ENCODE measurements at places on chromosomes 12 and 14.

DNA sequence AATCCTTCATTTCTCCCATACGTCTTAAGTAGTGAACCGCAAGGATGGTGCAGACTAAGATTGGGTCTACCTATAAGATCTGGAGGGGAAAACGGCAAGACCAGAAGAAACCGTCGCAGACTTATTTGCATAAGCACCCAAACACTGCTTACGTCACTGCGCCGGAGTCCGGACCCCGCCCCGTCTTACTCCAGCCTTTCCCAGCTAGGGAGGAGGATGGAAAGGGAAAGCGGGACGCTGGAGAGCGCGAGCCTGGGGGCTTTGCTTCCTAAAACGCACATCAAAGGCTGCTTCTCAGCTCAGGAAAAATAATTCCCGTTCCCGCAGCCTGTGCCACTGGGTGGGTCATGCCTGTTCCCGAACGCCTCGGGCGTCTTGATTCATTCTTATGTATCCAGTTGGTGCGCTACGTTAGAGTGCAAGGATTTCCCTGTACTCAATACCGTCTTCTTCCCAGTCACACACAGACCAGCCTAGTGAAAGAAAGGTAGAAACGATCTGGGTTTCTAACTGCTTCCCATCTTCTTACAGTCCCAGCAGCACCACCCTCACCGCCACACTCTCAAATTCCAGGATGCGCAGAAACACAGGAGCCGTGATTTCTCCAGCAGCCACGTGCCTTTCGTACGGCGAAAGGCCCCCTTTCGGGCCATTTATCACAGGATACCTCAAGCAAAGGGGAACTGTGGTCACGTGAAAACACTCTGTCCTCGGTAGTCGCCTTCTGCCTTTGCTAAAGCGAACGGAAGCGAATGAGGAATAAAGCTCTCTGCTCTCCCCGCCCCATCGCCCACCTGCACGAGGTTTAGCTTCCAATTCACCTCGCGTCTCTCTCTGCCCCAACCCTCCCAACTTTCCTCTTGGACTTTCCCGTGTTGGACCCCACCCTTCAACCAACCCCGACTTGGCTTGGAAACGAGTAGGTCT lies 1.1 kb downstream of the SLC6A15 start:
- DNase-seq = peak; percentile 24

DNA sequence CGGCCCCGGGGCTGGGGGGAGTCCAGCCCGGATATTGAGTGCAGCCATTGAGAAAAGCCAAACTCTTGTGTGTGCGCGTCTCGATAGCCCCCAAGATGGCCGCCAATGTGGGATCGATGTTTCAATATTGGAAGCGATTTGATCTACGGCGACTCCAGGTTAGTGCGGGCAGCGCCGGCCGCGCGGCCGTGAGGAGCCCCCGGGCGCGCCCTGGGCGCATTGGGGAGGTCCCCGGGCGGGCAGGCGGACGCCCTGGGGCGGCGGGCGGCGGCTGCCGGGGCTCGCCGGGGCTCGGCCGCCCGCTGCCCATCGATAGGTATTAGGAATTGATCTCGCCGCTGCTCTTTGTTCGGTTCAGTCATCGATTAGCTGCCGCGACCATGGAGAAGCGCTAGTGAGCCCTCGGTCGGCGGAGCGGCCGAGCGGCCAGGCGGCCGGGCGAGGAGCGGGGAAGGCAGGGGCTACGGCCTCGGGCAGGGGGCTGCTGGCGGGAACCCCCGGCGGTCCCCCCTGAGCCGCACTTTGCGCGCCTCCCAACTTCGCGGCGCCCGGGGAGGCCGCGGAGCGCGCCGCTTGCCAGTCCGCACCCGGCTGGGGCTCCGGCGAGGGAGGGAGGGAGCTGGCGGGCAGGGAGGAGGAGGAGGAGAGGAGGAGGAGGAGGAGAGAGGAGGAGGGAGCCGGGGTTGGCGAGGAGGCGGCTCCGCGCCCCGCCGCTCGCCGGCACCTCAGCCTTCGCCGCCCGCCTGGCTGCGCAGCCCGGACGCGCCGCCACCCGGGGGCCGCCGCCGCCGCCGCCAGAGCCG lies 113.9 kb upstream of the MYL2 start:
- DNase-seq = no peak

- DNase-seq = no peak
Measured at GRCh38 chr12:130826151-130826801, 12.8 kb downstream of the STX2 start.

DNA sequence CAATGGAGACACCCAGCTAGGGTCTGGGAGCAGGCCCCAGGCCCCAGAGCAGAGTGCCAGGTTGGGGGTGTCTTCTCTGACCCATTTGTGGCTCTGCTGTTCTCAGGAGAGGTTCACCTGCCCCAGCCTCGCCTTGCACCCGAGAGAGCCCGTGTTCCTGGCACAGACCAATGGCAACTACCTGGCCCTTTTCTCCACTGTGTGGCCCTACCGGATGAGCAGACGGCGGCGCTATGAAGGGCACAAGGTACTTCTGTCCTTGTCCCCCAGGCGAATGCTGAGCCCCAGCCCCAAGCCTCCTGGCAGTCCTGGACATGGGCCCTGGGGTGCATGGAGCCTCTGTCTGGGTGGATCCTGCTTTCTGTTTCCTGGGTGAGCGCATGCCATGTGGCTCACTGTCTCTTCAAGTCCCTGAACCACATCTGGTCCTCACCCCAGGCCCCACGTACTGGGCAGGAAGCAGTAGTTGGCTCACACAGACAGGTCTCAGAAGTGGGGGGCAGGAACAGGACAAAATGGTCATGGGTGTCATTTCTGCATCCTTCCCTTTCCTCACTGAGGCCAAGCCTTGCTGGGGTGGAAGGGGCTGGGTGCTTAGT lies 58.2 kb downstream of the BEGAIN start:
- DNase-seq = no peak

DNA sequence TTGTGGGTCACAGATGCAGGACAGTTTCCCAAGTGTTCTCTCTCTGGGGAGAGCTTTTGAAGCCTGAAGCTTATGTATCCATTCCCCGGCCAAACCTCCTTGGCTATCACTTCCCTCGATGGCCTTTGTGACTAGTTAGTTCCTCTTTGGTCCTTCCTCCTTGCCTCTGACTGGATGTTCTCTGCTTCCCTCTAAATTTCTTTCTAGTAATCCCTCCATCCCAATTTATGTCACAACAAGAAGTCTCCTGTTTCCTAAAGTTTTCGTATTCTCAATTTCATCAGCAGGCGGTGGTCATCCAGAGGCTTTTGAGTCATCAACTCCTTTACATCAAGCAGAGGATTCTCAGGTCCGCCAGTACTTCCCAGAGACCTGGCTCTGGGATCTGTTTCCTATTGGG lies 27.5 kb downstream of the A2ML1 start:
- no peak for DNase-seq

- peak; percentile 90 for DNase-seq
Measured at GRCh38 chr12:101823891-101824290, 6.9 kb downstream of the GNPTAB start.

- no peak for DNase-seq
Measured at GRCh38 chr14:97796511-97796910, 999.3 kb downstream of the VRK1 start.

- no peak for DNase-seq
Measured at GRCh38 chr14:56221382-56222128, 103.3 kb downstream of the PELI2 start.

- no peak for DNase-seq
Measured at GRCh38 chr14:93731753-93732152, 56.5 kb downstream of the PRIMA1 start.

GRCh38 chr14:69473260-69473659 lies 11.3 kb upstream of the PLEKHD1 start:
- DNase-seq = no peak

DNA sequence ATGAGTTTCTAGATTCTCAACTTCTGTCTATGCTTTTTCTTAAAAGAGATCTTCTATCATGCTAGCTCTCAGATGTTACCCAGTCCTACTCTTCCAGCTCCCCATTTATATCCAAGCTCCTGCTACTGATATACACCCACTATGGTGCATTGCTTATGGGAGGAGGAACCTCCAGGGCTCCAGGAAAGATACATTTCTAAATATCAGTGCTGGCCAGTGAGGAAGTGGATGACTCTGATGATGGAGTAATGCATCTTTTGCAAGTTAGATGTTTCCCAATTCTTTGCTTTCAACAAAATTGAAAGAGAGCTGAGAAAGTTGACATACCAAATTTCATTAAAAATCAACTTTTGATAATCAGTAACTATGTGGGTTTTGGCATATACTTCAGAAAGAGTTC lies 105.7 kb upstream of the RESF1 start:
- no peak for DNase-seq

DNA sequence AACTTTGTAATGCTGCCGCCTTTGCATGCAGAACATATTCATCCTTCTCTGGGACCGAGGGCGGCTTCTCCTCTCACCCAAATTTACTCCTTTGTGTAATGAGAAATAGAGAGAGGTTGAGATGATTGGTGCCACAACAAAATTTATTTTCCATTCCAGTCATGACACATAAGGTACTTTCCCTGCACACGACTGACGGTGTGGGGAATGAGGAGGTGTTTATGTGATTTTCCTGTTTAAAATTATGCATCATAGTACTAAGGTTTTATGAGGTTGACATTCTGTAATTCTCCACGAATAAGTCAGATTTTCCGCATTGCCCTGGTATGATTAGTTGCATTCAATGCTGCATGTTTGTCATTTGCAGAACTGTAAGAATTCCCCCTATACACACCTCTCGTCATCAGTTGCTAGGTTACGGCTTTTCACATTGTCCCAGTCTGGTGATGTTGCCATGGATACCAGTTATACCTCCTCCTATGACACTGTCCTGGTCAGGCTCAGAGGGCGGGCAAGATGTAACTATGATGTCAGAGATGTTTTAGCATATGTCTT lies 23.1 kb downstream of the BICDL1 start:
- no peak for DNase-seq

DNA sequence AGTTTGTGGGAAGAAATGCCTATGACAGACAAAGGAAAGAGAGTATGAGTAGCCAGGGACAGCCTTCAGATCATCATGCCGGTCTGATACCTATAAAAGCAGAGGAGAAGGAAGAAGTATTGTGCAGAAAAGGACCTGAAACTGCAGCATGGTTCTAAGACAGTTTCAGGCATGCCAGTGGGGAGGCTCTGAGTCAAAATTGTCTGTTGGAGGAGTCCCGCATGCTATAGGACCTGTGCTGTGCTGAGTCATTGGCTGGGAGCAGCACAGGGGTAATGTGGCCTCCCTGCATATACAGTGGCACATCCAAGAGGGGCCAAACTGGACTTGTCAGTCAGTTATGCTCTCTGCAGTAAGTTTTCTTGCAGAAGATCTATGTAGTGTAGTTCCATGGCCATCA lies 40.7 kb downstream of the NEUROD4 start:
- no peak for DNase-seq

DNA sequence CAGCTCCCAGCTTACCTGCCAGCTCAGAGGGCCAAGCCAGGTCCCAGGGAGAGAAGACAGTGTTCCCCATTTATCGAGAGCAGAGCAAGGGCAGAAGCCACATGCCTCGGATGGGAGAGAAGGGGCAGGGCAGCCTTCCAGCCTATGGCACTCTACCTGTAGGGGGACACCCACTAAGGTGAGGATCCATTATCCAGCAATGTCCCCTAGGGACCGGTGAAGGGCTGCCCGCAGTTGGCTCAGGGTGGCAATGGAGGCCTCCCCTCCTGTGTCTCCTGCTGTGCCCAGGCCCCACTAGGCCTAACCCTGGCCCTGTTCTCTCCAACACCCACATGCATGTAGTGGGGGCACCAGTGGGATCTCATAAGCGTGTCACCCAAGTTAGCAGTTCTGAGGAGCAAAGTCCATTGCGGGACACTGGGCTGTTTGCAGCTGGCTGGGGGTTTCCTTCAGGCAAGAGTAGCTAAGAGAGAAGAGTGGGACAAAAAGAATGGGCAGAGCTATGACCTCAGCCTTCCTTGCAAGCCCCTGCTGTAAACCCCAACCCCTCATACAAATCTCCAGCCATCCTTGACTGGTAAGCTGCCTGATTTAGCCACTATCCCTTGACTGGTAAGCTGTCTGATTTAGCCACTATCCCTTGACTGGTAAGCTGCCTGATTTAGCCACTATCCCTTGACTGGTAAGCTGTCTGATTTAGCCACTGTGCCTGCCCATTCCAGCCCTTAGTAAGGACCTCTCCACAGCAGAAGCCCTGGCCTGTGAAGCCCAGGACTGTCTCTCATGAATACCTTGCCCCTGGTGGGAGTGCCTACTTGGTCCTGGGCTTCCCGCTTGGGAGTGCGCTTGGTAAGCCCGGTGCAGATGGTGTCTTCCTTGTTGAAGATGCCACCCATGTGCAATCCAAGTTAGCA lies 5.2 kb upstream of the ASB2 start:
- no peak for DNase-seq

- no peak for DNase-seq
Measured at GRCh38 chr12:89950421-89950820, 241.8 kb upstream of the ATP2B1 start.

GRCh38 chr12:116065606-116066005 lies 211.9 kb downstream of the MED13L start:
- no peak for DNase-seq

- DNase-seq = no peak
Measured at GRCh38 chr14:68783408-68784225, 9.2 kb downstream of the ZFP36L1 start.

GRCh38 chr12:66269757-66270383 lies 32.4 kb upstream of the HELB start:
- DNase-seq = no peak

DNA sequence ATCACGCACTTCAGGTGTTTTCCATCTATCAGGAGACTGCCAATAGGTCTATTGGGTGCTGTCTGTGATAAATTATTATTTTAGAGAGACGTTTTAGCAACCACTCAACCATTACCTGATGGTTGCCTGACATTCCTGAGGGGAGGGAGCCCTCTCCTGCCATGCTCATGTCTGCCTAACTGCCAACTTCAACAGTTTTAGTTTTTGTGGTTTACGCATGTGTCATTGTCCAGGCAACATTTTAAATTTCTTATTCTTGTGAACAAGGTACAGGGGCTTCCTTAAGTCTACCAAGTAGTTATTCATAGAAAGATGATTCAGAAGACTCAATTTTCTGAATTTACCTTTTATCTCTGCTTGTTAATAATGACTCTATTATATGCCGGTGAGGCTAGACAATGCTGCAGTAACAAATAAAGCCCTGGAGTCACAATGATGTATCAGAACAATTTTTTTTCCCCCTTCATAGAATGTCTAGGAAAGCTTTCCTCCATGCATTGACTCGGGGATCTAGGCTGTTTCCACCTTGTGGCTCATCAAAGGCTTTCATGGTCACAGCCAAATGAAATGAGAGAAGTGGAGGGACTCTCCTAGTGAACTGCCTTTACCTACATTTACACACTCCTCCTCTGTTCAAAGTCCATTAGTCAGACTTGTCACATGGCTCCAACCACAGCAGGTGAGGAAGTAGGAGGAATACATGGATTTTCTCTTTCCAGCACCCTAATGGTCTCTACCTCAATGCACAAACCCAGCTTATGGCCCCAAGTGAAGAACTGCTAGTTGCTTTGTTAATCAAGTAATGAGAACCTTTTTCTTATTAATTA lies 225.8 kb downstream of the CRADD start:
- no peak for DNase-seq

DNA sequence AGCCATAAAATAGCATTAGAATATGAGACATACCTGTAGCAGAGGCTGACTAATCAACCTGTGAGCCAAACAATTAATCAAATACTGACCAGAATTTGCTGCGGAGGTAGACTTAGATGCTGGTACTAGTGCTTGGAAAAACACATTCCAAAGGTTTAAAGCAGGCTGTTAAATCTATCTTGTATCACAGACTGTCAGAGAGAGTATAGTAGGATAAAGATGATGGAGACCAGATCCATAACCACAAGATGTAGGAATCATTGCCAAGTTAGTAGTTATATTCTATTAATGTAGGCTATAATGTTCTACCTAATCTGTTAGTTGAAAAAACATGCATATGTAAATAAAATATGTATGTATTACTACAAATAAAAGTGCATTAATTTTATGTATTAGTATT lies 726.2 kb downstream of the SLC6A15 start:
- DNase-seq = no peak

GRCh38 chr12:121942145-121942718 lies 23.8 kb downstream of the CFAP251 start:
- no peak for DNase-seq
